ENCODE measurements at places on chromosomes 4 and X. TPM values are rescaled to one million over a fixed set of nuclear protein-coding genes. Genes with fewer than 3 reads are reported as not detected.

DNA sequence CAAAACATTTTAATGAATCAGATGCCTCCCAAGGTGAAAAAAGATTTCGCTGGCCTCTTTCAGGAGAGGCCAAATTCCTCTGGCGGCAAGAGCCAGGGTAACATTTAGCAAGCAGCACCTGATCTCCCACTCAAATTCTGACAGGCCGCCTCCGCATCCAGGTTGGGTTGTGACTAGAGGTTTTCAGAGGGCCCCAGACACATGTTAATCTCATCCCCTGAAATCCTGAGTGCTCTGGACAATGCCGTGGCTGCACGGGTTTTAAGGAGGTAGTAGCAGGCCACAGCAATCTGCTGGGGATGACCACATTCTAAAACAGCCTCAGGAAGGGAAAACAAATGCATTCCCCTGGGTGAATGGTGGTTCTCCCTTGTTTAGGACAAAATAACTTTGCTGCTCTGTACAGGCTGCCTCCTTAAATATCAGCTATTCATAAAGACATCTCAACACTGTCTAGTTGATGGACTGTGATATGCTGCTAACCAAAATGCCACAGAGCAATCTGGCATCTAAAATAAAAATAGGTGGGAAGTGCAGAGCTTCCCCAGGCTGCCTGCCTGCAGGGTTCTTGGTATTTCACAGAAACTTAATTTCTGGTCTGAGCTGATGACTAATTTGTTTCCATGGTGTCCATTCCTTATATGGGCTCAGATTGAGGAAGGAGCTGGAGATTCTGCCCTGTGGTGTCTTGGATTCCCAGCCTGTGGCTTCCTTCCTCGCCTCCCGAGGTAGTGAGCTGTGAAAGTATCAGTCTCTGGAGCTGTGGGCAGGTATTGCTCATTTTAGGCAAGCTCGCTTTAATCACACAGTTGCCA, 202.0 kb downstream of the DCLK2 start:
- DNase-seq: peak; percentile 92

DNA sequence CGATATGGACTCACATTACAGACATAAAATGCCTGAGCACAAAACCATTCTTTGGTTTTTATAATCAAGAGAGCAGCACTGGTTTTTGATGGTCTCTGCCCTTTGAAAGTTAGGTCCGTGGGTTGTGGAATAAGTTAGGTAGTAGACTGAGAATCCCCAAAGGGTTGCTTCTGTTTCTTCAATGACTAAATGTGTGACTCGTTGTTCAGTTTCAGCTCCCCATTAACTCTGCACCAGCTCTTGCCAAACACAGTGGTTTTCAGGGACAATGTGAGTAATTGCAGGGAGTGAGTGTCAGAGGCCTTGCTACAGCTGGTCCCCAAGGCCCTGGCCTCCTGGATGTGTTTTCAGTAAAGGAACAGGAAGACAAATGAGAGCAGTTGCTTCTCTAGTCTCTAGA, 24.8 kb downstream of the SMIM20 start:
- DNase-seq: peak; percentile 76

DNA sequence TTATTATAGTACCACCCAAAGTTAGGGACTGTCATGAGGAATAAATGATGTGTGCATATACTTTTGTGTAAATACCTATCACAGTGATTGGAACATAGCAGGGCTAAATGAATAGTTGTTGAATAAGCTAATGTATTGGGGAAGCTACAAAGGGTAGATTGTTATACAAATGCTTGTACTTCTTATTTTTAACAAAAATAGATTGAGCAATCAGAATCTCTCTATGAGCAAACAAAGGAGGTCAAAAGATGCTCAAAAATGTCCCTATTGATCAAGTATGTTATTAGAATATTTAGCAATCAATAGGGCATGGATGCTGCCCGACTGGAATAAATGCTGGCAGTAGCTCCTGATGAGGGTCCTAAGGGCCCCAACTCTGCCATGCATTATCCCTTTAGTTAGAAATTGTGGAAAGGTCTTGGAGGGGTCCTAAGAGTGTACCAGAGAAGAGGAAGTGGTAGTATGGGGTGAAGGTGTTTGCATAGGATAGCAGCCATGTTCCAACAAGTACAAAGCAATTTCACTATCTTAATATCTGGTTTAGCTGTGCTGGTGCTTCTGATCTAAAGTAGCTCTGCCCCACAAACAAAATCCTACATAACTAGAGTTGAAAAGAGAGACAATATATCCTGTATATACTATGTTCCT, 33.1 kb upstream of the TAPT1 start:
- DNase-seq: no peak

DNA sequence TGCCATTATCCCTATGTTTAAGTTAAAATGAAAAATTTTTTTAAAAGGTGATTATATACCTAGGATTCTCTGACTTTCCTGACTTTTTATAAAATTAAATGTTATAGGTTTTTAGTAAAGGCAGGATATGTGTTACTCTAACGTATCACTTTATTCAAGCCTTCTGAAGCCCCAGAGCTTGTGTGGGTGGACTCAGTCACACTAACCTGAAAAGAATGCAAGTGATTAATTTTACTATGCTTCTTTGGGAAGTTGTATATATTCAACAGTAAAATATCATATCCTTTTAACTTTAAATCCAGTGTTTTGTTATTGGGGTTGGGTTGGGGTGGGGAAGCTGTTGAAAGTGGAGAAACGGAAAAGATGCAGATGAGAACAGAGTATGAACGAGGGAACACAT, 22.8 kb downstream of the PDLIM3 start:
- DNase-seq: no peak

GRCh38 chrX:105114554-105115130, 105.9 kb downstream of the TEX13A start:
- no peak for DNase-seq

GRCh38 chrX:55767100-55767499, 49.6 kb downstream of the RRAGB start:
- DNase-seq: peak; percentile 22

DNA sequence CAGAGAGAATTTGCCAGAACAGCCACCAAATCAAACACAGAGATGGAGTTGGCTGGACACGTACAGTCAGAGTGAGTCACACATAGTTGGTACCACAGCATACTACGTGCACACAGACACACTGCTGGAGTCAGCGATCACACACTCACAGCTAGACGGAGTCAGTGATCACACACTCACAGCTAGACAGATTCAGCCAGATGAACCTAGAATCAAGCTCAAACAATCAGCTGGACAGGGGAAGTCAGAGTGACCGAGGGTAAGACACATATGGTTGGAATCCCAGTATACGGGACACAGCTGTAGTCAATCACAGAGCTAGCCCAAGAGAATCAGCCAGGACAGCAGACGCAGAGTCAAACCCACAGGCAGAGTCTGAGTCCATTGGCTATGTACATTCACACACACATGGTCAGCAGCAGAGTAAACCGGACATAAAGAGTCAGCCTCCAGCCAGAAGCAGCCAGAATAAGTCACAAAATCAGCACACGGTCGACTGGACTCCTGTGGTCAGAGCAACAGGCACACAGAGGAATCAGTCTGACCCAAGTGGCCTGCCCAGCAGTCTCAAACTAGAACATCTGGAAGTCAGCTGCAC, 4.6 kb downstream of the SLC38A5 start:
- DNase-seq: peak; percentile 98

DNA sequence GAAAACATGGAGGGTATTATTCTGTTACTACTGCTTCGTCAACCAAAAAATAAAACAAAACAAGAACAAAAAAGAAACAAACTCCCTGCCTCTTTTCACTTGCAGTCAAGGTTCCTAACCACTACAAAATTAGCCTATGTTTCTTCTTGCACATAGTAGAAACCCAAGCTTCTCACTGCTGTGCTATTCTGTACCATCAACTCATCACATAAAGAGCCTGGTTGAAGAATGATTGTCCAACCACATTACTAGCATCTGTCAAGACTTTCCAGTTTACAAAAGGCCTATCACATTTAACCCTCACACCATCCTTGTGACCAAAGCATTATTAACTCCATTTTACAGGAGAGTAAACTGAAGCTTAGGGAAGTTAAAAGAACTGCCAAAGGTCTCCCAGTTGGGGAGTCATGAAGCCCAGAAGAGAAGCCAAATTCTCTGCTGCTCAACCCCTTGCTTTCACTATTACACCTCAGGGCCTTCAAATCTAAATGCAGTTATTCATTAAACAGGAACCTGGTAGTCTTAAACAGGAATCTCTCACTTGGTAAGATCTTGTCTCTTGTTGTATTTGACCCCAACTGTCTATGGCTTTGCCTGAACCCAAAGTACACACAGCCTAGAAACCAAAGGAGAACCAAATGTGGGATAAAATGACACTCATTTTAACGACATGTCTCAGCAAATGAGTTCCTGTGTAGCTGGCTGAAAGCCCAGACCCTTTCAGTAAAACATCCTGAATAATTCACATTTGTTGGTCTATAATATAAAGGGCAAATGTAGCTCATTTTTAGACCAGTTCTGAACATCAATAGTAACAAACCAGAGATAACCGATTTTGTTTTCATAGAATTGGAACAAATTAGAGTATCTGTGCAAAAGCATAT, 8.6 kb downstream of the F9 start:
- DNase-seq: no peak

DNA sequence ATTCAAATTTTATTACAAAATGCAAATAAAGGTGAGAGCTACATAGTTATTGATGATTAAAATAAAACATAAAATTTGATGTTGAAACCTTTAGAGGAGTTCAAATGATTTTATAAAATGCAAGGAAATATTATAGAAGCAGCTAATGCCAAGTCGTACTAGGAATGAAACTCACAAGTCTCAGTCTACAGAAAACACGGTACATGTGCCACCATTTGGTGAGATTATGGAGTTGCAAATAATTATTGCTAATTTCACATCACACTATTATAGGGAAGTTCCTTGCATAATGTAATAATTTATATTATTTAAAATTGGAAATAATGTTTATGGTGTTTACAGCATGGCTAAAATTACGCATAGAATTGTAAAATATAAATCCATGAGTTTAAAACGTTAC, 1601.7 kb upstream of the TENM3 start:
- no peak for DNase-seq

GRCh38 chr4:155353923-155354540, 22.7 kb downstream of the MAP9 start:
- DNase-seq: peak; percentile 36

- DNase-seq: peak; percentile 28
Measured at GRCh38 chrX:23661671-23662070, 5.6 kb upstream of the PRDX4 start.

GRCh38 chr4:95998311-95998710, 158.4 kb downstream of the PDHA2 start:
- no peak for DNase-seq

- DNase-seq: no peak
Measured at GRCh38 chr4:88135356-88135663, 23.1 kb downstream of the ABCG2 start.

DNA sequence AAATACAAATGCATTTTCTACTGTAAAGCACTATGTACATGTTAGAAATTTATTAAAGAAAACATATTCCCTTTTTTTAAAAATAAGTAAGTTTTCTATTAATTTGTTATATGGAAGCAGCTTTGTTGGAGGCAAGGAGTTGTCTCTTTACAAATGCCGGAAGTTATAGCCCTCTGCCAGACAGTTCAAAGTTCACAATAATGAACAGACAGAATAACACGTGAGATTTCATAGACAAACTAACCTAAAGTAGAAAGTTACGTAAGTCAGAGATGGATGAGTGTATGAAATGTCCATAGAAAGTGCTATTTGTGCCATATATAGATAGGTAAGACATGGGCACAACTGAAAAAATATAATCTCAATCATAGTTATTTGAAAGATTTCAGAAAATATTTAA, 43.9 kb upstream of the NEIL3 start:
- no peak for DNase-seq

The RHOH gene
- total RNA-seq: not detected

The CT83 gene
- total RNA-seq: not detected

The TLR2 gene
- 11.3 TPM for total RNA-seq

The SHROOM3 gene
- total RNA-seq: 9.6 TPM

The MMRN1 gene
- not detected for total RNA-seq

The ERAS gene
- not detected for total RNA-seq

The UGT2B15 gene
- not detected for total RNA-seq

The CT45A10 gene
- 0.72 TPM for total RNA-seq
